ENCODE measurements at places on chromosomes 13 and 19. TPM values are rescaled to one million over a fixed set of nuclear protein-coding genes. Genes with fewer than 3 reads are reported as not detected.

GRCh38 chr19:1062387-1063029 lies 4.5 kb upstream of the ARHGAP45 start:
- no peak for DNase-seq

GRCh38 chr13:32783067-32783466 lies 196.8 kb downstream of the PDS5B start:
- peak; percentile 16 for DNase-seq

GRCh38 chr19:55336101-55336500 lies 3.6 kb upstream of the KMT5C start:
- no peak for DNase-seq

DNA sequence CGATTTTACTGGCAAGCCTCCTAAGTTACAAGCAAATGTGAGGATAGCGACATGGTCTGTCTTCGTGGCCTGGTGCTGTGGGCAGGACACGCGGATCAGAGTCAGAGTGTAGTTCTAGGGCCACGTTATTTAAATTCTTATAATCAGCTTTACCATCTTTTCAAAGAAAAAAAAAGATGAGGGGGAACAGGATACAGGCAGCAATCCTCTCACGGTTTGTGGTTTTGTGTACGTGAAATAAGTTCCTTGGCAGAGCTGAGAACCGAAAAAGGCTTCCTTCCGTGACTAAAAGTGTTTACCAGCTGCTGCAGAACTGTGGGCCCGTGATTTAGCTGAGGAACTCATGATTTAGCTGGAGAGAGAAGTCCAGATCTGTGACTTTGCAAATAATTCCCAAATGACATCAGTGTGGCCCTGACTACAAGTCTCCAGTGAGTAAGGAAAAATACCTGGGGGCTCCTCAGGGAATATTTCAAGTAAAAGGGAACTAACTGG lies 27.2 kb downstream of the RCBTB2 start:
- peak; percentile 84 for DNase-seq

GRCh38 chr19:41718761-41719160 lies 10.3 kb downstream of the CEACAM5 start:
- DNase-seq: no peak

DNA sequence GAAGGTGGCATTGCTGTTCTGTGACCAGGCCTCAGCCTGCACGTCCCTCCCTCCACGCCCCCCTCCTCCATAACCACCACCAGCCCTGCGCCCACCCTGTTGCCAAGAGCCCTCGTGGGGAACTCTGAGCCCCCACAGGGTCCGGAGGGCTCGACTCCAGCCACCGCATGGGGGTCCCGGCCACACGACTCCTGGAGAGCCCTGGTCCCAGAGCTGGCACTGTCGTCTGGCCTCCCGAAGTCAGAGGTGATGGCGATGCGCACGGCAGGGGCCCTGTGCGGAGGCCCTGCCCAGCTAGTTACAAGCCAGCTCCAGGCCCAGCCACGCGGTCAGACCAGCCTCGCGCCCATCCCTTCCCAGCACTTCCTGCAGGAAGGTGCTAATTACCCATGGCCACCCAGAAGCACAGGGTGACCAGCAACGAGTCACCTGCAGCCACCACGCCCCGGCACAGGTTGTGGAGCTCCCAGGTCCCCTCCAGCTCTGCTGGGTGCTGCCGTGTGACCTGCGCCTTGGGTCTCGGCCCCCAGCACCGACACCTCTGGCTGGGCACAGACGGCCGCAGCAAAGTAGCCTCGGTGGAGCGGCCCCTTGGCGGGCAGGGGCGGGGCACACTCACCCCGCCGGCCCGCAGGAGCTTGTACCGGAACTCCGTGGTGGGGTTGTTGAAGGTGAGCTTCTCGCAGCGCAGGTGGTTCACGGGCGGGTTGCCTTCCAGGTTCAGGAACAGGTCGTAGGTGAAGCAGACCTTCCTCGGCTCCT lies 49.6 kb downstream of the MLLT1 start:
- DNase-seq: no peak

DNA sequence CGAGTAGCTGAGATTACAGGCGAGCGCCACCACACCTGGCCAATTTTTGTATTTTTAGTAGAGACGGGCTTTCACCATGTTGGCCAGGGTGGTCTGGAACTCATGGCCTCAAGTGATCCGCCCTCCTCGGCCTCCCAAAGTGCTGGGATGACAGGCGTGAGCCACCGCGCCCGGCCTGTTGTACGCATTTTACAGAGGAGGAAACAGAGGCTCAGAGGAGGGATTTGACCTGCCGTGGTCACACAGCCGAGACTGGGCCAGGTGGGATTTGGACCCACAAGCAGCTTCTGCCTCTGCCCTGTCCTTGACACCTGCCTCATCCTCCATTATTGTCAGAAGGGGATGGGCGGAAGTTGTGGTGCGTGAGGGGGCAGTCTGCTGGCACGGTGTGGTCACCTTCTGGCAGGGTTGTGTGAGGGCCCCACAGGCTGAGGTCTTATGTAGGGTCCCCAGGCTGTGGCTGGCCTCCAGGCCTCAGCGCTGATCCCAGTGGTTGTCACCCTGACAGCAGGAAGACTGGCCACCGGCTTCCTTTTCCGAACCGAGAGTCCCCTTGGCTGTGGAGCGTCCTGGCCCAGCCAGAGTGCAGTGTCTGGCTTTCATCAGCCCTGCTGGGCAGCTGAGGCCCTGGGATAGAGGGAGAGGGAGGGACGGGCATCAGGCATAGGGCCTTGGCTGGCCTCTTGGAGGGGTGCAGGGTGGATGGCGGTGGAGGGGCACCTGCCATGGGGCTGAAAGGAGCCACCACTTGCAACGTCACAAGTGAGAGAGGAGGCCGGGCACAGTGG lies 20.3 kb downstream of the NFIC start:
- no peak for DNase-seq

GRCh38 chr19:53131727-53132126 lies 983 bp downstream of the ZNF415 start:
- no peak for DNase-seq

- DNase-seq: no peak
These were observed 4.1 kb upstream of the C1QTNF9B start for GRCh38 chr13:23901365-23901764.

DNA sequence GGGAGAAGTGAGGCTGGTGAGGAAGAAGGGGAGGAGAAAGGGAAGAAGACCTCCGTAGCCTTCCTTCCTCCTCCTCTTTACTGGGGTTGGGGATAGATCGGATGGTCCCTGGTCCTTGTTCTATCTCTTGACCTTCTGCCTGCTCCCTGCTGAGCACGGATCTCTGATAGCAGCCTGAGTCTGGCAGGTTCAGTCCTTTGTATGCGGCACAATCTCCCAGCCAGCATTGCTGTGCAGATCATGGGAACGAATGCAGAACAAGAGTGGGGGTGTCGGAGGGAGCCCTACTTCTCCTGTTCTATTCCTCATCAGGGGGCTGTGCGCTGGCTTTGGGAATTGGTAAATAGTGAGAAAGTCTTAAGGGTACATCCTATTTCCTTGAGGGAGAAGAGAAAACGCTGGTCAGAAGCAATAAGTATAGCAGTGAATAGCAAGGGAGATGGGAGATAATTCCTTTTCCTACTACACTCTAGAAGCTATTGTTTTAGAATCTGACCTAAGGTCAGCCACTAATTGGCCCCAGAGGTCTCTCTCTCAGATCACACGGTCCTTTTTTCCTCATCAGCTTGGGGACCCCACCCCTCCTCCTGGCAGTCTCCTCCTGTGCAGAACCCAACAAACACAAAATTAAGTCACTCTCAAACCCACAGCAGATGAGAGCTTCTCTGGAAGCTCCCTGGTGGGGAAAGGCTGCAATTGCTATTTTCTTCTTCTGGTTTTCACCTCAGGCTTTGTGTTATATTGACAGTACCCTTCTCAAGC lies 41.0 kb downstream of the KL start:
- no peak for DNase-seq

DNA sequence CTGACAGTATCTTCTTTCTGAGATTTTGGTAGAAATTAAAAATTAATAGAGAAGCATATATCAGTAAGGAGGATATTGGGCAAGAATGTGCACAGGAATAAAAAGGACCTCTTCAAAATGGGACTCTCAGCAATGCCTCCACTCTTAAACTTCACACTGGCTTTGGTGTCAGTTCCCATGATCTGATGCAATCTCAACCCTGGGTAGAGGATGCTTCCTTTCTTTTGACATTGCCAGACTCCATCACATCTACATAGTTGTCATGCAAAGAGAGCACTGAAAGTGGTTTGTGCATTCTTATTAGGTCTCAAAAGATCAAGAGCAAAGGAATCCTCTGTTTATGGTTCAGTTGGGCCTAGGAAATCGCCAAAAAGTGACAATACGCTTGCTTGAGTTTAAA lies 26.3 kb downstream of the STARD13 start:
- no peak for DNase-seq

- DNase-seq: no peak
These were observed 799 bp downstream of the PVR start for GRCh38 chr19:44644402-44645016.

GRCh38 chr13:100069278-100069677 lies 19.6 kb upstream of the PCCA start:
- no peak for DNase-seq

- DNase-seq: no peak
These were observed 10.9 kb downstream of the EXOC3L2 start for GRCh38 chr19:45234089-45234869.

- no peak for DNase-seq
These were observed 638.8 kb upstream of the SLITRK6 start for GRCh38 chr13:86438034-86438433.

- DNase-seq: peak; percentile 84
These were observed 80.0 kb upstream of the GPR183 start for GRCh38 chr13:99386911-99387788.

- DNase-seq: no peak
These were observed 88.1 kb downstream of the ZDHHC20 start for GRCh38 chr13:21371011-21371410.

DNA sequence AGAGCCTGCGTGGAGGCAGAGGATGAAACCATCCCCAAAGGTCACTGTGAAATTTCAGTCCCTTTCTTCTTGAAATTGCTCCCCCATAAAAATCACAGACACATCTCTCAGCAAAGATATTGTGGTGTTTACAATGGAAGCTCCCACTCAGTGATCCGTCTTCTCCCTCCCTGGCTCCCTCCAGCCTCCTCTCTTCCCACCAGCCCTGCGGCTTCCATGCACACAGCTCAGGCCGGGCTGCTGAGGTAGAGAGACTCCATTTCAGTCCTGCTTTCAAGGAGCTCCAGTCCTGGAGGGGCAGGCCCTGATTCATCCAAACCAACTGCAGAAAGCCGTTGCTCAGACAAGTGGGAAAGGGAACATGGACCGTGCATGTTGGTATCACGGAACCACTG lies 24.0 kb upstream of the MIER2 start:
- DNase-seq: no peak

- DNase-seq: peak; percentile 58
These were observed 627 bp downstream of the LIN7B start for GRCh38 chr19:49114630-49115363.

GRCh38 chr19:13056052-13056660 lies 46.5 kb downstream of the LYL1 start:
- no peak for DNase-seq

- no peak for DNase-seq
These were observed 370.4 kb upstream of the NBEA start for GRCh38 chr13:34571716-34572115.

- no peak for DNase-seq
These were observed 770.6 kb downstream of the DACH1 start for GRCh38 chr13:71096421-71096820.

- DNase-seq: no peak
These were observed 67.3 kb downstream of the ATP11A start for GRCh38 chr13:112756967-112757758.

DNA sequence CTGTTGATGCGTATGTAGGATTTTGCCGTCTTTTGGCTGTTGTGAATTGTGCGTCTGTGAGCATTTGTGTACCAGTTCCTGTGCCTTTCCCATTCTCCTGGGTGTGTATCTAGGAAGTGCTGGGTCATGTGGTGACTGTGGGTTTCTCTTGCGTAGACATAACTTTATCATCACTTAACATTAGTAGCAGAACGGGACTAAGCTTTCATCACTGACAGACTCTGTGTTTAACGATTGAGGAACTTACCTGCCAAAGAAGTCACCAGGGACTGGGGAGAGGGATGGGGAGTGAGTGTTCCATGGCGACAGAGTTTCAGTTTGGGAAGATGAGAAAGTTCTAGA lies 15.0 kb downstream of the FZR1 start:
- no peak for DNase-seq

GRCh38 chr13:44810061-44810840 lies 179.0 kb downstream of the NUFIP1 start:
- no peak for DNase-seq

GRCh38 chr13:64453831-64454230 lies 2776.3 kb downstream of the PCDH9 start:
- DNase-seq: no peak

Gene ZNF571
- total RNA-seq: 10.1 TPM

Gene SYNGR4
- not detected for total RNA-seq

Gene BRSK1
- 1.4 TPM for total RNA-seq

Gene IGFL1
- not detected for total RNA-seq

Gene ATP1A3
- 3.5 TPM for total RNA-seq

Gene PSG3
- not detected for total RNA-seq

Gene ZNF737
- total RNA-seq: 41.3 TPM

Gene ZNF285
- 2.0 TPM for total RNA-seq

Gene ZNF628
- total RNA-seq: 8.1 TPM
